ENCODE measurements at places on chromosomes 7 and 10.

- H3K27me3 ChIP-seq = no peaks in the 10 kb centered on the region
- peak; percentile 32 for DNase-seq
- no peaks in the 10 kb centered on the region for H3K4me1 ChIP-seq
- H3K4me3 ChIP-seq = no peak overlapping the region
- no peak overlapping the region for H3K27ac ChIP-seq
Observed at GRCh38 chr7:79709574-79710409, 256.3 kb upstream of the MAGI2 start.

- no peaks in the 10 kb centered on the region for H3K36me3 ChIP-seq
- H3K27me3 ChIP-seq = peaks cover 3% of the 10 kb centered on the region
- no peak overlapping the region for H3K4me3 ChIP-seq
- no peak for DNase-seq
- H3K27ac ChIP-seq = no peak overlapping the region
- no peaks in the 10 kb centered on the region for H3K4me1 ChIP-seq
Observed at GRCh38 chr7:42511027-42511426, 274.0 kb upstream of the GLI3 start.

DNA sequence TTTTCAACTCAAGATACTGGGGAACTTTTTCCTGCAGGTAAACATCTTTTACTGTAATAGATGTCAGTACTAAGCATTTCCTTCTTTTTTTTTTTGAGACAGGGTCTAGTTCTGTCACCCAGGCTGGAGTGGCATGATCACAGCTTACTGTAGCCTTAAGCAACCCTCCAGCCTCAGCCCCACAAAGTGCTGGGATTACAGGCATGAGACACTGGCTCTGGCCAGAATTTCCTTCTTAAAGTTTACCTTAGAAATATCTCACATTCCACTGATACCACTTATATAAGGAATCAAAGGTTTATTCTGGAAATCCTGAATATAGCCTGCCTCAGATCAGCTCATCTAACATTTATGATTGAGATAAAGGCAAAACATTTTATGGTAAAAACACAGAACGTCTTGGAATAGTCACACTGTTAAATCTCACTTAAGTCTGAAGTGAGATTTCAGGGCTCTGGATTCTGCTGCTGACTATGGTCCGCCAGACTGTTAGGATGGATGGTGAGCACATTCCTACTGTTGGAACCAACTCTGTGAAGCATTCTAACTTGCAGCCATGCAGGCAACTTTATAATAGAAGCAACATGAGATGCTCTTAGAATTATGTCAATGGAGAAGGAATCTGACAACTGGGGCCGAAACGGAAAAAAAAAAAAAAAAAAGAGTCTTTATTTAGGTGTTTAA is 151.9 kb downstream of the ZMYND11 start:
- no peak for DNase-seq
- H3K27ac ChIP-seq = no peak overlapping the region
- no peak overlapping the region for H3K4me3 ChIP-seq
- H3K4me1 ChIP-seq = peaks cover 9% of the 10 kb centered on the region
- no peaks in the 10 kb centered on the region for H3K27me3 ChIP-seq

- no peaks in the 10 kb centered on the region for H3K27me3 ChIP-seq
- no peak for DNase-seq
- H3K36me3 ChIP-seq = peaks cover 17% of the 10 kb centered on the region
- H3K27ac ChIP-seq = no peak overlapping the region
Observed at GRCh38 chr10:69372126-69372980, 44.4 kb downstream of the TACR2 start.

DNA sequence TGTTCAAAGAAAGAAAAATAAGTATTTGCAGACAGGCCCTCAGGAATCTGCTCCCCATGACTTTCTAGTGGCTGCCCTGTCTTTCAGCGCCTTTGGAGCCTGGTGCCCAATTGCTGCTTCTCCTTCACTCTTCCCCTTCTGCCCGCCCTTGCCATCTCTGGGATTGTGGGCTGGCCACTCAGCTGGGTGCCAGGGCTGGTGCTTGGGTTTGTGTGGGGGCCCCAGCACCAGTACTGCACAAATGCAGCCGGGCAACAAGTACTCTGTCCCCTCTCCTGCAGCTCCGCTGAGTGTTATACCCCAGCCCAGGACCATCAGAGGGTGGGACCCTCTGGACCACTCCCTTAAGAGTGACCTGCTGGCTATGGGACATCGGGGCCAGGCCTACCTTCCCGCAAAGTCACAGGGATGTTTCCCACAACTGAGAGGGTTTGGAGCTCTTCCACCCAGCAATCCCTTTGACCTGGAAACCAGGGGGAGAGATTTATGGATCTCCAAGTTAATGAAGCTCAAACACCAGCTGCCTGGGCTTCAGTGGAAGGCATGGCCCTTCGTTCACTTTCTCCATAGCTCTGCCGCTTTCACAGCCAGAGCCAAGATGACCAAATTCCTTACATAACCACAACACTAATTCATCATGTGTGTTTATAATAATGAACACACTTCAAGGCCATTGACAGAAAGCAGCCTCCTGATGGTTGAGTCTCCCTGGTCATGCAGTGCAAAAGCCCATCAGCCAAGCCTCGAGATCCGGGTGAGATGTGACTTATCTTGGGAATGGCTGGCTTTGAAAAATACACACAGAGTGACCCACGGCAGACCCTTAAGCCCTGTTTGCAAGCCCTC is 313.9 kb upstream of the ZNF32 start:
- peaks cover 5% of the 10 kb centered on the region for H3K4me1 ChIP-seq
- no peak overlapping the region for H3K4me3 ChIP-seq
- DNase-seq = peak; percentile 83
- H3K27ac ChIP-seq = no peak overlapping the region
- peaks cover 12% of the 10 kb centered on the region for H3K27me3 ChIP-seq

DNA sequence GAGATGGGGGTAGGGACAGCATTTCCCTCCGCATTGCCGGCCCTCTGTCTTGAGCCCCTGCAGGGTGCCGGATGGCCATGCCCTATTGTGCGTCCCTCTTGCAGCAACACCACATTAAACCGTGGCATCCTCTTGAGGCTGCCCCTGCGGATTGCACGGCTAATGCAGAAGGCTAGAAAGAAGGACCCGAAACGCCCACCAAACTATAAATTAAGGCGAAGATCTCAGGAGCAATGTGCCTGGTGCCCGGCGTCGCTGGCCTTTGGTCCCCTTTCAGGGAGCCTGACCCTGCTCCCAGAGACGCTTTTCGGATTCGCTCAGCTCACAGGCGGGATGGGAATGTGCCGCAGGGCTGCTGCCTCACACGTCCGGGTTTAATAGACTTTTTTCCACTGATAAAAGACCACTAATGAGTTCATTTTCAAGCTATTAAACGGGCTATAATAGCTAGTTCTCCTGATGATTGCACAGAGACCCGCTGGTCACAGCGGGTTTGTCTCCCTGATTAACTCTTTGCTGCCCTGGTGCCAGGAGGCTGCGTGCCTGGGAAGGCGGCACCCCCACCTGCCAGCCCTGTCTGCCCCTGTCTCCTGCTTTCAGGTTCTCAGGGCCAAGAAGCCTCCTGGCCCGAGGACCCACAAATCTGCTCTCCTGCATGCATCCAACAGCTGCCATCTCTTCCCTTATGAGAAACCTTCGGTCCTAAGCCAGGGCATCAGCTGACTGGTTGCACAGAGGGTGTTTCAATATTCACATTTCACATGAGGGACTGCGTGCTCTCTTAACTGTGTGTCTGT is 128.3 kb downstream of the ADARB2 start:
- no peak overlapping the region for H3K4me3 ChIP-seq
- no peaks in the 10 kb centered on the region for H3K4me1 ChIP-seq
- no peaks in the 10 kb centered on the region for H3K27me3 ChIP-seq
- no peaks in the 10 kb centered on the region for H3K36me3 ChIP-seq

DNA sequence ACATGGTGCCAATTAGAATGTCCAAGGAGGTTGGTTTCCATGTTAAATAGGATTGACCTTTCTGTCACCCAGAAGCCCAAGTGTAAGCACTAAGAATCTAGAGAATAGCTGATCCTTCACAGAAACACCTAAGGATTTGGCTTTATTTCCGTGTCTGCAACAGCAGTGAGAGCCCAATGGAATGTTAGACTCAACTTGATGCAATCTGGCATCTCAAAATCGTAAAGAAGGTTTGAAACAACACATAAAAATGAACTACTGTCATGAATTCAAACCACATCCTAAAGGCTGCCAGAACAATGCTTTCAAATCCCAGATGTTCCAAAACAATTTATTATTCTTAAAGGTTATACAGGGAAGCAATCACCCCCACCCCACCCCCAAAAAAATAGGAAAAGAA is 18.6 kb downstream of the PPP1R3C start:
- H3K4me1 ChIP-seq = peaks cover 21% of the 10 kb centered on the region
- no peaks in the 10 kb centered on the region for H3K27me3 ChIP-seq
- H3K36me3 ChIP-seq = no peaks in the 10 kb centered on the region
- peak; percentile 89 for DNase-seq
- H3K4me3 ChIP-seq = no peak overlapping the region
- peak overlapping the region; percentile 82 for H3K27ac ChIP-seq

DNA sequence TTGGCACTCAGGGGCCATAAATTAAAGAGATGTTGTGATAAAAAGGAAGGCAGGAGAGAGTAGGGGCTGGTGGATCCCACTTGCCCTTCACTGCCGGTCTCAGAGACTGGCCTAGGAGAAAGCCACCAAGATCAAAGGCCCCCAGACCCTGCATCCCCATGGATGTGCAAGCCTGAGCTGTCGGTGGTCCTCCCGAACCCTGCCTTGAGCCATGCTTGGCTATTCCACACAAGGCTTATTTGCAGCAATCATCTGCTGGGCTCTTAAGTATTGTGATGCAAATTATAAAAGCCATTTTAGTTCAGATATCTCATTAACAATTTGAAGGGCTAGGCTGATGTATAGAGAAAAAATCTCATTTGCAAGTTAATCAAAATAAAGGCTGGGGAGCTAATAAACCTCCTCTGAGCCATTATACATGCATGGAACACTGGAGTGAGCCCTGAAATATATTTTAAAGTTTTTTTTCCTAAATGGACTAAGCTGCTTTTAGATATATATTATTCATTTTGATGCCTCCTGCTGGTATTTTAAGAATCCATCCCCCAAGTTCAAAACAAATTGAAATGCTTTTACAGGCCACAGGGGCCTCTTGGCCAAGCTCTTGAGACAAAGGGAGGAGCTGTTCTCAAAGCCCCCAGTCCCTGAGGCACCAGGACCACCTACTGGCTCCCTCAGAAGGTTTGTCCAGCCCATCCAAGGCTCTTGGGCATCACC is 28.1 kb downstream of the OAT start:
- H3K4me3 ChIP-seq = no peak overlapping the region
- no peaks in the 10 kb centered on the region for H3K36me3 ChIP-seq
- H3K4me1 ChIP-seq = no peaks in the 10 kb centered on the region
- no peak for DNase-seq
